ENCODE measurements at places on chromosomes 5 and 9.

DNA sequence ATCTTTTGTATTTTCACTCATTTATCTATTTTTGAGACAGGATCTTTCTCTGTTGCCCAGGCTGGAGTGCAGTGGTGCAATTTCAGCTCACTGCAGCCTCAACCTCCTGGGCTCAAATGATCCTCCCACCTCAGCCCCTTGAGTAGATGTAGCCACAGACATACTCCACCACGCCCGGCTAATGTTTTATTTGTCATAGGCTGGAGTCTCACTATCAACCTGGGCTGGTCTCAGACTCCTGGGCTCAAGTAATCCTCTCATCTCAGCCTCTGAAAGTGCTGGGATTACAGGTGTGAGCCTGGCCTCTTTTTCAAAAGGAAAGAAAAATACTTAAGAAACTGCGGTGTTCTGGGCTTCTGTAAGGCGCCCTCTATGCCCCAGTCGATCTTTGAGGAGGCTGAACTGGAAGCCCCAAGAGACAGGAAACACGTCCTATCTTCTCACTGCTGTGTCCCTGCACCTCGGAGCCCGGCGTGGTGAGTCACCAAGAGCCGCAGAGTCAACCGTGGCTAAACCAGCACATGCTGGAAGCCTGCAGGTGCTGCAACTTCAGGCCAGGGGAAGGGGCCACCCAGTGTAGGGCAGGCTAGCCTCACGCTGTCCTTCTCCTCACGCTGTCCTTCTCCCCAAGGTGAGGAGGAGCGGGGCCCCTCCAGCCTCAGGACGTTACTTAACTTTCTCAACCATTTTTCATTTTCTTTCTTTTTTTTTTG, 15.2 kb upstream of the LHX3 start:
- DNase-seq: no peak

DNA sequence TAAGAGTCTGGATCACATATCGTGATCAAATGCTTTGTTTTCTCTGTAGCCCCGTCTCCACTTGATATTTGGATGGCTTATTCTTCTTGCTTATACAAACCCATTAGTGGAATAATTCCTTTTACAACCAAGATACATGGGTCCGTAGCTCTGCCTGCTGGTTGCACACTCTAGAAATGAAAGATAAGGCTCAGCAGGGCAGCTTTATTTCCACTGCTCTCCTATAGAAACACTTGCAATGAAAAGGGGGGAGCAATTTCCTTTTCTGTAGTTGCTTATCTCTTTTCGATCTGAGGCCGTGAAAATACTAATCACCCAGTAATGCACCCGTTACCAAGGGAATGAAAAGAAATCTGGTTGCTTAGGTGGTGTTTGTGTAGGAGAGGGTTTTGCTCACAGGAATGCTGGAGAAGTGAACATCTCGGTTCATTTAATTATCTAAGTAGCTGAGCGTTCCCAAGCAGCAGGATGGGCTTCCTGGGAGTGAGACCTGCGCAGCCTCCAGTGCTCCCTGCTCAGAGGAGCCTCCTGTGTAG, 131.7 kb downstream of the ADAMTS16 start:
- no peak for DNase-seq

DNA sequence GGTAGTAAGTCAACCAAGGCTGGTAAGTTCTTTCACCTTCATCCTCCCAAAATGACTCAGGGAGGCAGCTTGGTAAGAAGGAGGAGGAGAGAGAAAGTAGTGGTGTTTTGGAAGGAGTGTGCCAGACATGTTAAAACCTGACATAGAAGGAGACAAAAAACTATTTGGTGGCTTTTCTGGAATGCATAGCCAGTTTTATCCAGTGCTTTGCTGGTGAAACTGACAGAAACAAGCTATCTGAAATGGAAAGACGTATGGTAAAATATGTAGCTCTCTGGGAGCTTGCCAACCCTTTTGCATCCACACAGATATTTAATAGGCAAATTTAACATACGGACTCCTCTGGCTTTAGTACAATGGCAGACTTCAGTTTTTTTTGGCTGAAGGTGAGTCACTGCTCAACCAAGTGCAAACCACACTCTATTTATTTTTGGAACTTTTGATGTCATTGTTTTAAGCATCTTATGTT, 45.4 kb downstream of the RAB14 start:
- DNase-seq: no peak

- DNase-seq: no peak
Observed at GRCh38 chr5:124692324-124692723, 54.1 kb downstream of the ZNF608 start.

Data from activated naive CD8-positive, alpha-beta T cell treated with anti-CD3 and anti-CD28 coated beads, Interleukin-2, amount 50 U/mL, for 16 hours (primary cell).